Hippocampal formation (tissue), 2 donors: ENCODE measurements at places on chromosomes 7 and 10.

DNA sequence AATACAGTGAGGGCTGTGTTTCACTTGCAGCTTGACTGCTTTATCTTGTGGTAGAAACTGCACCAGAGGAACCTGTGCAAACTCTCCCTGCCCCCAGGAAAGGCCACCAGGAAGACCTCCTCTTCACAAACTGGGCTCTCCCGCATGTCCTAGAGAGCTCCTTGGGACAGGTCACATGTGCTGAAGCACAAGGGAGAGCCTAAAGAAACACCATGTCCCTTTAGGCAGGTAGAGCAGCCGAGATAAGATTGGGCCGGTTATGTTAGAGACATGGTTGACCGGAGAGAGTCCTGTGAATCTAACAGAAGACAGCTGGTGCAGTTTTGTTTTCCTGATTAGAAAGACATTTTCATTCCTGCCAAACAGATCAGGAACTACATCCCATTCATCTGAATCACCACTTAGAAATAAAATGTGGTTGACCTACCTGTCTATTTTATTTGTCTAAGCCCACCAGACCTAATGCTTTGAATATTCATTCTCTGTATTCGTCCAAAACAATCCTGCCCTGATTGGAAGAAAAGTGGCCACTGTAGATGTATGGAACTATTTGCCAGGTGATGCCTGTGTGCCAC lies 224.1 kb downstream of the GLI3 start:
- DNase-seq = no peak

DNA sequence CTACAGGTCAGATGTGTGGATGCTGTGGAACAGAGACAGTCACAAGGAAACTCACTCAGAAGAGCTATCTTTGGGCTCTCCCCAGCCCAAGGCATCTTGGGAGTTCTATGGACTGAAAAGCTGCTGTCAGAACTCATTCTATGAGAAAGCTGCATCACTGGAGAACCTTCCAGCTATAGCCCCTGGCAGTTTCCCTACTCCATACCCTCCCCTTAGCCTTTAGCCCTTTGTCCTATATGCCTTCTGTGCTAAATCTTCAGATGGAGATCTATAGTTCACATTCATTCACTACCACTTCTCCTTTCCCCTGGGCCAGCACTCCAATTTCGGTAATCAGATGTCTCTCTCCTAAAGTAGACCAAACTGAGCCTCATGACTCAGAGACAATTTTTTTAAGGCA lies 6.9 kb downstream of the WNT8B start:
- DNase-seq = no peak

GRCh38 chr10:12772797-12773587 lies 228.5 kb downstream of the CCDC3 start:
- DNase-seq = no peak

DNA sequence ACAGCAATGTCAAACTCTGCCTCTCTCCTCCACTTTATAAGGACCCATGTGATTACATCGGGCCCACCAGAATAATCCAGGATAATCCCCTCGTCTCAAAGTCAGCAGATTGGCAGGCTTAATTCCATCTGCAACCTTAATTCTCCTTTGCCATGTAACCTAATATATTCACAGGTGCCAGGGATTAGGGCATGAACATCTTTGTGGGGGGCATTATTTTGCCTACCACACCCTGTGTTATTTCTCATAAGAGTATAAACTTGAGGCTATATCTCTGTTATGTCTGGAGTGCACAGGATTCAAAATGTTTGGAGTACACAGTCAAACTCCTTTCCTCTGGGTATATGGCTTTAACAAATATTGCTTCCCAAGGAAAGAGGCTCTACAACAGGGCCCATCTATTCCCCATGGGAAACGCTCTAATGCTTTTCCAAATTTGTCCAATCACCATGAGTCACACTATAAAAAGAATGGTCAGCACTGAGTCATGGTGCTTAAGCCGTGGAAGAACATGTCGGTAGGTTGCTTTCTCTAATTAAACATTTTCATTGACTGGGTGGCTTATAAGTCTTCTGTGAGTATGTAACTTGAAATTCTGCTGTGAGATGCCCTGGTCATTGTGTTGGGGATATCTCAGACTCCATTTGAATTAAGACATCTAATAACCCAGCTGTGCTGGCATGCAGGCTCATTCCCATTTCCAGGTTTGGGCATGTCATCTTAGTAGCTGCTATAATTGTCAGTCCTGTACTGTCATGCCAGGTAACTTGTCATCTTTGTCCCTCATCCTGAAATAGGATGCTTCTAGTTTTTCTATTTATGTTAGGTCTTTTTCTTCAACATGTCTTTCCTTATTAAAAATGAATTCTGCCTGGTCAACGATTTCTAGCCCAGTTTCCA lies 11.5 kb upstream of the AKR1B10 start:
- DNase-seq = no peak

DNA sequence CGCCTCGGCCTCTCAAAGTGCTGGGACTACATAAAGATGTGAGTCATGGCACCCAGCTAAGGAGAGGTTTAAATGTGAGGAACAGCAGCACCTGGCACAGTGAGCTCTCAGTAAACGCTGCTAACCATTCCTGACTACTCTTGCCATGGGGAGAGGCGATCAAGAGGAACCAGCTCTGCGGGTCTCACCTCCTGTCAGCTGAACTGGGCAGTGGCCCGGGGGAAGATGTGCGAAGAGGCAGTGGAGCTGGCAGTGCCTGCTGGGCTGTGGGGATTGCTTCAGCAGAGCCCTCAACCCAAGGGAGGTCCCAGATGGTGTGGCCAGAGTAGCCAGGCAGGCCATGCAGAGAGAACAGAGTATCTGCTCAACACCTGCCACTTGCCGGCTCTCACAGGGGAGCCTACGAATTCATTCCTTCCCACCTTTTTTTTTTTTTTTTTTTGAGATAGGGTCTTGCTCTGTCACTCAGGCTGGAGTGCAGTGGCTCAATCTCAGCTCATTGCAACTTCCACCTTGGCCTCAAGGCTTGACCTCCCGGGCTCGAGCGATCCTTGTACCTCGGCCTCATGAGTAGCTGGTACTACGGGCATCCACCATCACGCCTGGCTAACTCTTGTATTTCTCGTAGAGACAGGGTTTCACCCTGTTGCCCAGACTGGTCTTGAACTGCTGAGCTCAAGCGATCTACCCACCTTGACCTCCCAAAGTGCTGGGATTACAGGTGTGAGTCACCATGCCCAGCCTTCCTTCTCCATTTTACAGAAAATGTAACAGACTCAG lies 6.8 kb downstream of the POLM start:
- DNase-seq = no peak

DNA sequence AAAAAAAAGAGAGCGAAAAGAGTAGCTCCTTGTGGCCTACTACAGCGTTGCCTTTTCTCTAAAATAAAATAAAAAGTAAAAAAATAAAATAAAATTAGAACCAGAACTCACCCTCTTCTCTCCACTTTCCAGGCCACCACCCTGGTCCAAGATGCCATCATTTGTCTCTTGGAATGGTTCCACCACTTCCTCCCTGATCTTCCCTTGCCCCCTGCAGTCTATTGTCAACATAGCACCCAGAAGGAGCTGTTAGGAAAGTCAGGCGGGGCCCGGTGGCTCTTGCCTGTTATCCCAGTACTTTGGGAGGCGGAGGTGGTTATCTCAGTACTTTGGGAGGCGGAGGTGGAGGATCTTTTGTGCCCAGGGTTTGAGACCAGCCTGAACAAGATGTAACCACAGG lies 7.6 kb upstream of the GRID2IP start:
- DNase-seq = no peak

- no peak for DNase-seq
These were observed 224.6 kb upstream of the PPP2R2D start for GRCh38 chr10:131676046-131676799.

DNA sequence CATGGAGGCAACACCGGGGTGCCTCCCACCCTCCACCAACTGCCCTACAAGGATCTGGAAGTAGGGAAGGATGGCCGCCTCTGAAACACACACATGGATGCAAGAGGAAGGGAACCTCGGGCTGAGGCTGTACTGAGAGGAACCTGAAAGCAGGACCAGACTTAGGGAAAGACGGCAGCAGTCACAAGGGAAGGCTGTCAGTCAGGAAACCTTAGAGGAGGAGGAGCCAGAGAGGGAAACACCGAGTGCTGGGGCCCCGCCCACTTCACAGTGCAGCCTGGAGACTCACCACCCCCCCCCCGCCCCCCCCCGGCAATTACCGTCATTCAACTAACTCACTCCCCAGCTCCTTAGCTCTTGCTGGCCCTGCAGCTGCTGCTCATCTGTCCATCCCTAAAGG lies 2.5 kb downstream of the CYREN start:
- DNase-seq = no peak

DNA sequence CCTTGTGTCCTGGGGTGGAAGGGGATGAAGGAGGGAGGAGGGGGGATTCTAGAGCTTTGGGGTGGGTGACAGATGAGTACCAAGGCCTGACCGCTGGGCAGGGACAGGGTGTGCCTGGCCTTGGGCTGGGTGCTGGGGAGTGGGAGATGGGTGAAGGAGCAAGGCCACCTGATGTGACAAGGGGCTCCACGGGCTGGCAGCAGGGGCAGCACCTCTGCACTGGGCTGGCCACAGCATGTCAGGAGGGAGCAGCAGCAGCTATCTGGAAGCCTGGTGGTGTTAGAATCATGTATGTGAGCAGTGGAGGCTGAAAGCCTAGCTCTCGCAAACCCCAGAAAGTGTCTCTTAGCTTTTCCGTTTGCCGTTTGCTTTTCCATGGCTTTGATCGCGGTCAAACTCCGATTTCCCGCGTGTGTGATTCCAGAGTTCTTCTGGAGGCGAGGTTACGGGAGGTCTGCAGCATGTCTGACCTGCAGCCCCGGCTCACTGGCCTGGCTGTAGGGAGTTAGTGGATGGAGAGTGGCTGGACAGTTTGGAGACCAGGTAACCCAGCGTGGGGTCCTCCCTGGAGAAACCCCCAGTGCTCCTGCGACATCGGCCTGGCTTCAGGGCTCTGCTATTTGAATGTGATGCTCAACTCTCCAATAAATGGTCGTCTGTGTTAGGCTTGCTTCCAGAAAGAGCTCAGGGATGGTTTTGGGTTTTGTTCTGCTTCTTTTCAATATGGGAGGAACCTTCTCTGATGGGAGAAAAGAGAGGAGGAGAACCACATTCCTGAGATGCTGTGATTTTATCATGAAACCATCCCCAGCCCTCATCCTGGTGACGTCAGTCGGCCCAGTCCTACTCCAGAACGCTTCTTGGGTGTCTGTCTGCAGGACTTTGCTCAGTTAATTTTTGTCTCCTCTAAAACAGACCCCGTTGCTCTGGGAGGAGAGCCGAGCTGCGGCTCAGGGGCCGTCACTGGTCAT lies 105.5 kb downstream of the CUX1 start:
- no peak for DNase-seq

- no peak for DNase-seq
These were observed 184.2 kb downstream of the FRMD4A start for GRCh38 chr10:14146501-14146900.

- no peak for DNase-seq
These were observed 66.1 kb upstream of the RNF148 start for GRCh38 chr7:122768827-122769226.

- DNase-seq = no peak
These were observed 66.3 kb downstream of the KLHDC10 start for GRCh38 chr7:130136579-130137167.
